ENCODE measurements at places on chromosomes 2 and 18. TPM values are rescaled to one million over a fixed set of nuclear protein-coding genes. Genes with fewer than 3 reads are reported as not detected.

DNA sequence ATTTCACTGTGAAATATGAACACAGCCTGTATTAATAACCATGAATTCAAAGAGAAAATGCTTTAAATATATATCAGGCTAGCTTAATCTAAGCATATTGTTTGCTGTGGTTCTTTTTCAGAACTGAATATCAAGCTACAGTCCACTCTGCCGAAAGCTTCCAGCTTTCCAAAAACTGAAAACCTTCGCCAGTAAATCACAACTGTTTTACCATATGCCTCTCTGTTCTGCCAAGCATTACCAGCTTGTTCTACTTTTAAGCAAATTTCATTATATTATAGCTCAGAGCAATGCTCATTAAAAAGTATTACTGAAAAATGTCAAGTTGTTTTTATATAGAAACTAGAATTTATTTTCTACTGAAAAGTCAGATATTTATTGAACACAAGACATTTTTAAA is 277.4 kb downstream of the NRXN1 start:
- DNase-seq: no peak

GRCh38 chr2:109176928-109177327 is 47.9 kb downstream of the SH3RF3 start:
- DNase-seq: no peak

DNA sequence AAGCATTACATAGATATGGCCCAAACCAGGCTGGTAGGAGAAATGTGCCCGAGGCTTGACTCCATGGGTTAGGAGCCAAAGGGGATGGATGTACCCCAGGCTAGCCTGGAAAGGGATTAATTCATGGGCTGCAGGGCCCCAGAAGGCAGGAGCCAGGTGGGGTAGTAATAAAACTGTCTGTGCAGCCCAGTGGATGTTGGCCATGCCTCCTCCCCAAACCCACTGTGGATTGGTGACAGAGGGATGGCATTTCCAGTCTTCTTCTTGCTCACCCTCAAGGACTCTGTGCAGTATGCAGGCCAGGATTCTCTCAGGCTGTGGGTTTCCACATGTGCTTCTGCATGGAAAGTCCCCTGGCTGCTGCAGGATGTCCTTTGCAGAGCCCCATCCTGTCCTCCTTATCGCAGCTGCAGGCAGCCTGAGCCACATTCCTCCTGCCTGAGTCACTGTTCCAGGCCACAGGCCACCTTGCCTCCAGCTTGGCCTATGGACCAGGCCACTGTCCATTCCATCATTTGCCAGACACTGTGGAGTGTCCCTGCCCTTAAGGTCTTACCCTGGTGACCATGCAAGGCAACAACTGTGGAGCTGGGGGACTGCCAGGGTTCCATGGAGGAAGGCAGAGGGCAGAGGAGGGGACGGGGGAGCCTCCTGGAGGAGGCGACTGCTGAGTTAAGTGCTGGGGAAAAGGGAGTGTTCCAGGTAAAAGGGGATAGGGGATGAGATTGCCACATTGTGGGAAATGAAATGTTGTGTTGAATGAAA is 38.9 kb downstream of the INO80C start:
- DNase-seq: peak; percentile 58

DNA sequence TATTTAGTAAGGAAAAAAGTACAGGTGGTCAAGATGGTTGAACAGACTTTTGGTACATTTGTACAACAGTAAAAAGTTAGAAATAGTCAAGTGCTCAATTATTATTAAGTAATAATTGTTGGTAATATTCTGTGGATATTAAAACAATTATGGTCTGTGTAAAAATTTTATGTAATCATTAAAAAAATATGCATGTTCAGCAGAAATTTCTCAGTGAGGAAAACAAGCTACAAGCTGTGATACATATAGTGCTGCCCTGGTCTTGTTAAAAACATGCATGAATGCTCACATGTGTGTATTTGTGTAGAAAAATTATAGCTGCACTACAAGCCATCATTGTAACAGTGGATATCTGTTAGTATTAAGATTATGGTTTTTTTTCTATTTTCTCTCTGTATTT is 13.0 kb downstream of the KCNH7 start:
- DNase-seq: no peak

GRCh38 chr2:39636306-39636705 is 29.4 kb upstream of the TMEM178A start:
- no peak for DNase-seq

DNA sequence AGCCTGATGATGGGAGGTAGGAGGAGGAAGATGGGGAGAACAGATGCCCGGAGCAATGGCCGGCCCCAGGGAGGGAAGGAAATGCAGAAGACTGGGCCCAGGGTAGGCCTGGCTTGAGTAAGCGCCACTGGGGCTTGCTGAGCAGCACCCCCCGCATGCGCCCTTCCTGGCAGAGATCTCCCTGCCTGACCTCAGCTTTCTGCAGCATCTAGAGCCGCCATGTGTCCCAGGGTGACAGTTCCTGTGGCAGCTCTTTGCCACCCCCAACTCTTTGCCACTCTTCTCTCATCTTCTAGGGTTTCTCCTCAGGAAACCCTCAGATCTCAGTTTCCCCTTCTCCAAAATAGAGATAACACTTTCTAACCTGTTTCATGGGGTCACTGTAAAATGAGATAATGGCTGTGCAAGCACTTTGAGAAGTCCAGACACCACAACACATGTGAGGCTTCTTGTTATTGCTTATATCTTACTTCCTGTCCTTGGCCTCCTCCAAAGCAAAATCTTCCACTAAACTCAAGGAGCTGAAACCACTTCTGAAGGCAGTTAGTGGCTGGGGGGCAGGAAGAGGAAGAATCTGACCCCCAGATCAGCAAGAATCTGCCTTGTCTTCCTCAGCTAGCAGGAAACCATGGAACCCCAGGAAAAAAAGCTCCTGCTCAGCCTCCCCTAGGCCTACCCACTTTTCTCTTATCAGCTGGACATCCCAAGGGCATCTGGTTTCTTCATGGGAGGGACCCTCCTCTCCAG is 64.9 kb downstream of the EPAS1 start:
- no peak for DNase-seq

DNA sequence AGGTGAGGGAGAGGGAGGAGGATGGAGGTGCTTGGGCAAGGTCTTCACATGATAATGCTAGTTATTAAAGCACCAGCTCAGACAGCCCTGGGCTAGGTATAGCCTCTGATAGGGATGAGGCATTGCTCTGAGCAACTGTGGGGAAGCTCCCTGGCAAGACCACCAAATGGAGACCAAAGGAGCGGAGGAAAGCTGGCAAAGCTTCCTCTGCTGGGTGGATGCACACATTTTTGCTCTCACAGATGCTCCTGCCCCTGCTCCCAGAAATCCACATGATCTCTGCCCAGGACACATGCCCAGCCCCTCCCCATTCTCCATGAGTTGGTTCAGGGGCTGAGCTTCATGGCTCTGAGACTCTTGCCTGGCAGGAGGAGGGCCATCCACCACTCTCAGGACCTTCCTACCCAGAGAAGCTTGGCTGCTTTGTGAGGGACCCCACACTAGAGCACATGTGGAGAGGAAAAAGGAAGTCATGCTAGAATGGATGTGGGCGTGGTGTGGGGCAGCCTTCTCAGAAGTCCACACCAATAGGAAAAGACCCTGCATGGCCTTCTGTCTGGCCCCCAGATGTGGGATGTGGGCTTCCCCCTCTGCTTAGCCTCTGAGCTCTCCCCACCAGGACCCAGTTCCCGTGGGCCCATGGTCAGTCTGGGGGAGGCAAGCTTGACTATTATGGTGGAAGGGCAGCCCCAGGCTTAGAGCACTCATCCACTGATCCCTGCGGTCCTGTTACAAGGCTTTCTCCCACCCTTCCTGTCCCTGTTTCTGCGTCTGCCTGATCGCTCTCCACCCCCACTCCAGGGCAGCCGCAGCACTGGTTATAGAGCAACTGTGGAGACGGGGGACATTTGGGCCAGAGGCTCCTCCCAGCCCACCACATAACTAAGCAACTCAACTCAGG is 10.5 kb upstream of the CYP26B1 start:
- DNase-seq: no peak

The AGXT gene
- total RNA-seq: 2.2 TPM

The PROM2 gene
- 27.8 TPM for total RNA-seq

The KCNG2 gene
- total RNA-seq: 6.7 TPM

The RGPD3 gene
- 0.41 TPM for total RNA-seq

The ALPP gene
- total RNA-seq: not detected

The PDE1A gene
- total RNA-seq: 3.2 TPM

The VWC2L gene
- not detected for total RNA-seq

The SEPTIN10 gene
- 94.9 TPM for total RNA-seq

The MPP4 gene
- not detected for total RNA-seq

The NCKAP5 gene
- 4.1 TPM for total RNA-seq

The CPO gene
- total RNA-seq: not detected

The IL1F10 gene
- not detected for total RNA-seq

Data from transverse colon (tissue), 4 donors.